ENCODE measurements at places on chromosomes 5 and 9.

DNA sequence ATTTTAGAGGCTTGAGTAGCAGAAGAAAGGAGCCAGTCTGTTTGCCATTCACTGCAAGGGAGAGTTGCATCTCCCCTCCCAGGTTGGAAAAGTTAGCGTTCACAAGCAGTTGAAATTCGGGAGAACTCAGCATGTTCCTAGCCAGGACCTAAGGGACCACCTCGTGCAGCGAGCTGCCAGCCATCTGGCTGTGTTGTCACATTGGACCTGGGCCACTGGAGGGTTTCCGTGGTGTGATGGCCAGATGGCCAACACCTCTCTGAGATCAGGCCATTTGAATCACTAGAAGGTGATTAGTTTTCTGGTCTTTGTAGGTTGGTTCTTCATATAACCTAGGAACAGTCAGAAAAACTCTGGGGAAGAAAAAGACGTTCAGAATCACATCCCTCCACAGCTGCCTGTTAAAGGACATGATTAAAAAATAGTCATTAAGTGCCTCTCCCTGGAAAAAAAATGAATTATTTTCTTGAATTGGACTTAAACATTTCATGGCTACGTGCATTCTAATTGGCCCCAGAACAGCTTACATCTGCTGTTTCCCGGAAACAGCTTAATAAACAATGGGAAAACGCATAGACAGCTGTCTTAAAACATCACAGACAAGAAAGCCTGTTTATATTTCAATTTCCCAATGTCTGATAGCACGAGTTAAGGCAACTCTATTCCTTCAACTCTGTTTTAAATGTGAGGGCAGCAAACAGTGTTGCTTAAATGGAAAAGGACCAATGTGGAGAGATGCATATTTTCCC lies 303.9 kb downstream of the TENT4A start:
- DNase-seq, result no peak

DNA sequence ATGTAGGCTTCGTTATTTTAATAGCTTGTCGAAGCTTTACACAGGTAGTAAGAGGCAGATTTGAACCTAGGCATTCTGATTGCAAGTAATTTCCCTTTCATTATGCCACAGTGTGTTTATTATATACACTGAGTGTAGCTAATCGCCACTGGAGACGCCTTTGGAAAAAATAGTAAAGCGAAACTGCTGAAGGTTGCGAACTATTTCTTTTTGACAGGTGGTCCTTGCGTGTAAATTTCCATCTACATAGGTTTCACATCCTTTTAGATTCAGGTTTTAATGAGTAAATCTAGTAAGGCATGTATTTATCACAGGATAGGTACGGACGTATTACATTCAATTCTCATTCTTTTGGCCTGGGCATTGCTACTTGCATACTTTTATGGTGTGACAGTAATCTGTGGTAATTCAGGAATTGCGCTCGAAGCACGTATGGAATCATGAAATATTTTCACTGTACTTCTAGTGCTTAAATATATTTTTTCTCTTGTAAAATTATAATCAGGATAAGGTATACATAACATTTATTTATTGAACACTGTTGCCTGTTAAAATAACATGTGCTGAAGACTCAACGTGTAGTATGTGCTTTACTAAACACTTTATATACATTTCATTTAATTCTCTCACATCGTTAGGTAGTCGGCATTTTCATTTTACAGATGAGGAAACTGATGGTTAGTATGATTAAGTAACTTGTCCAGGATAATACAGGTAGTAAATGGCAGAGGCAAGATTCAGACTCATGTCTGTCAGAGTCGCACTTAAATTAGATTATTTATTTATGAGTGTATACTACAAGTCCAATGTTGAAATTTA lies 1.8 kb downstream of the MARCHF6 start:
- no peak for DNase-seq

DNA sequence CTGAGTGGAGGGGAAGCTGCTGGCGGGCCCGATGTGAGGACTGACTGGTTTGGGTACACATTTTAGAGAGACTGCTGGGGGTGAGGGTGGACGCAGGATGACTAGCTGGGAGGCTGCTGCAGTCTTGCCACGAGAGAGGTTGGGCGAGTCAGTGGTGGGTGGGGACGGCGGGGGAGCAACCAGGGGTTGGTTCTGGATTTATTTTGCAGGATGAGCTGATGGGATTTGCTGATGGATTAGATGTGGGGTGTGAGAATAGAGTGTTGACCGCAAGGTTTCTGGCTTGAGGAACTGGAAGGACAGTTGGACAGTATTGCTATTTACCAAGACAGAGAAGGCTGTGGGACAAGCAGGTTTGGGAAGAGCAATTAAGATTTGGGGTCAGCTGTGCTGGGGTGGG lies 5.8 kb upstream of the NDST1 start:
- no peak for DNase-seq

- no peak for DNase-seq
Measured at GRCh38 chr5:95709967-95710650, 21.0 kb upstream of the RHOBTB3 start.

DNA sequence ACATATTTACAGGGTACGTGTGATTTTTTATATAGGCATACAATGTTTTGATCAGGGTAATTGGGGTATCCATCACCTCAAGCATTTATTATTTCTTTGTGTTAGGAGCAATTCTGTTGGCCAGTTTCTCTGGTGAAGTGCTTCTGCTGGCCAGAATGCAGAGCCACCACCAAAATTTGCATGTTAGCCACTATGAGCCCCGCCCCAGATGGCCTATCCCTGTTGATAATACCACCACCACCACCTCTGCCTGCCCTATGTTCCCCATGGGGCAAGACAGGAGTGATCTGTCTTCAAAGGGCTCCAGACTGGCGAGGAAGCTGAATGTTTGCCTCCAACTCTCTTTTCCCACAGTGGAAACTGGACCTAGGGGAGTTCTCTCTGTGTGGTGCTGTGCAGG lies 26.0 kb upstream of the JAK2 start:
- no peak for DNase-seq
